ENCODE measurements at places on chromosomes 4 and X.

DNA sequence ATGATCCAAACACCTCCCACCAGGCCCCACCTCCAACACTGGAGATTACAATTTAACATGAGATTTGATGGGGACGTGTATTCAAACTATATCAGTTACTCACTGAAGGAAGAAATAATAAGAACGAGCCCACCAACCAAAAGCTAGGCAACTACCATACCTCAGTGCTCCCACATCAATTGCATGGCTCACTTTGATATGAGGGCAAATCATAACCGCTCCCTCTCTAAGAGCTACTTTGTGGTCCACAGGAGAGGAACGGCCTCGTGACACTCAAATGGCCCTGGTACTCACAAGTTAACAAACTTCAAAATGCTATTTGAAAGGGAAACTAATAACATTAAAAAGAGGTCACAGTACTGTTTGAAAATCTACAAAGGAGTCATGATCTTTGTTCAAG is 170.7 kb upstream of the SLC7A11 start:
- no peak for DNase-seq

- DNase-seq, result no peak
Observed at GRCh38 chrX:98432413-98432812, 1548.7 kb downstream of the RPA4 start.

GRCh38 chr4:120555058-120555457 is 367.5 kb downstream of the PRDM5 start:
- no peak for DNase-seq

DNA sequence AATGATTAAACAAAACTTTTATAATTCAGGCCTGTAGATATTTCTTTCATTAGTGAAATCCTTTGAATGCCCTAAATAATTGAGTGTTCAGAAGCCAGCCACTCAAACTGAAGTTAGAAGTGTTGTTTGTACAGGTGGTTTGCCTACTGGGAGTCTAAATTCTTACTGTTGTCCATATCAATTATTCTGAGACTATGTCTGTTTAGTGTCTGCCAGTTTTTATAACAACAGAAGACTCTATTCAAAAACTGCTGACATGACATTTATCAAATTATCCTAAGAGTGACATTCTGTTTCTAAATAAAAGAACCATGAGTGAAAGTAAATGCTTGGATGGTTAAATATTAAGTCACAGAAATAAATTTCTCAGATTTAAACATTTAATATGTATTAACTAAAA is 375.1 kb downstream of the FAT4 start:
- DNase-seq, result no peak

GRCh38 chr4:100106982-100107381 is 83.3 kb downstream of the DDIT4L start:
- DNase-seq, result no peak

- no peak for DNase-seq
Observed at GRCh38 chrX:110675886-110676285, 119.7 kb downstream of the CHRDL1 start.

DNA sequence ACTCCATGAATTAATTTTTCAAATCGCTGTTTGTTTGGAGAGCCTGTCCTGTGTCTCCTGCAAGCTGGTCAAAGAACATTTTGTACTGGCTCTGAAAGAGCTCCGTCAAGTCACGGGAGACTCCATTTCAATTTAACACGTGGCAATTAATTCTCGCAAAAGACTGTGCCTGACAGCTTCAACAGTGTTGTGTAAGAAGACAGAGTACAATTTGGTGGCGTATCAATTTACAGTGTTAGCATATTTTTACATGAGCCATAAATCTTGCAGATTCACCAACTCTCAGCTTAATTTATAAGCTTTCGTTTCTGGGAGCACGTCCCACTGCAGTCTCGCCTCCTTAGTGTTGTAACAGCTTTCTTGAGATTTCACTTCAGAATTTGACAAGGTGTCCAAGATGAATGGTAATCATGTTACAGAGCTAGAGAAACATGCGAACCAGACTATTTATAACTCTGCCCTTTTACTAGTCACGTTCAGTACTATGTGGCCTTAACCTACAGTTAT is 70.8 kb downstream of the RWDD4 start:
- no peak for DNase-seq
